ENCODE measurements at places on chromosomes 5 and 9. TPM values are rescaled to one million over a fixed set of nuclear protein-coding genes. Genes with fewer than 3 reads are reported as not detected.

- no peaks in the 10 kb centered on the region for H3K4me1 ChIP-seq
- no peak overlapping the region for H3K4me3 ChIP-seq
- DNase-seq, result no peak
- H3K36me3 ChIP-seq, result no peaks in the 10 kb centered on the region
- no peak overlapping the region for H3K27ac ChIP-seq
Measured at GRCh38 chr5:134997015-134997414, 29.3 kb downstream of the CATSPER3 start.

- no peaks in the 10 kb centered on the region for H3K36me3 ChIP-seq
- no peak overlapping the region for H3K27ac ChIP-seq
- DNase-seq, result no peak
- peaks cover 3% of the 10 kb centered on the region for H3K27me3 ChIP-seq
- H3K4me3 ChIP-seq, result no peak overlapping the region
Measured at GRCh38 chr5:141838326-141839014, 39.7 kb downstream of the PCDH1 start.

DNA sequence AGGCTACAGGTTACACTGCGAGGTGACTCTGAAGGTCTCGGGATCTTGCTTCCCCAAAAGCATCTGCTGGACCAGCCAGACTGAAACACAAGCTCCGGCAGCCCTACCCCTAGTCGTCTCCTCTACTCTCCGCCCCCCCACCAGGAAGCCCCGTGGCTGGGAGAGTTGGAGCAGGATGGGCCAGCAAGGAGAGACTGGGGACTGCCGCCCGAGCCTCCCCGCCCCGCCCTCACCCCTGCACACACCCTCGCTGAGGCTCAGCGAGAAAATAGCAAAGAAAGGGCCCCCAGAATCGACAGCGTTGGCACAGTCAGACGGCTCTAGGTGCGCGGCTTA is 1.3 kb downstream of the TRIM7 start:
- no peaks in the 10 kb centered on the region for H3K36me3 ChIP-seq
- no peaks in the 10 kb centered on the region for H3K27me3 ChIP-seq
- H3K4me3 ChIP-seq, result peak overlapping the region; percentile 57

Gene AGXT2
- total RNA-seq, result not detected

Gene LOX
- total RNA-seq, result 277 TPM

Gene DAB2IP
- total RNA-seq, result 5.6 TPM
